ENCODE measurements at places on chromosomes 7 and 10.

DNA sequence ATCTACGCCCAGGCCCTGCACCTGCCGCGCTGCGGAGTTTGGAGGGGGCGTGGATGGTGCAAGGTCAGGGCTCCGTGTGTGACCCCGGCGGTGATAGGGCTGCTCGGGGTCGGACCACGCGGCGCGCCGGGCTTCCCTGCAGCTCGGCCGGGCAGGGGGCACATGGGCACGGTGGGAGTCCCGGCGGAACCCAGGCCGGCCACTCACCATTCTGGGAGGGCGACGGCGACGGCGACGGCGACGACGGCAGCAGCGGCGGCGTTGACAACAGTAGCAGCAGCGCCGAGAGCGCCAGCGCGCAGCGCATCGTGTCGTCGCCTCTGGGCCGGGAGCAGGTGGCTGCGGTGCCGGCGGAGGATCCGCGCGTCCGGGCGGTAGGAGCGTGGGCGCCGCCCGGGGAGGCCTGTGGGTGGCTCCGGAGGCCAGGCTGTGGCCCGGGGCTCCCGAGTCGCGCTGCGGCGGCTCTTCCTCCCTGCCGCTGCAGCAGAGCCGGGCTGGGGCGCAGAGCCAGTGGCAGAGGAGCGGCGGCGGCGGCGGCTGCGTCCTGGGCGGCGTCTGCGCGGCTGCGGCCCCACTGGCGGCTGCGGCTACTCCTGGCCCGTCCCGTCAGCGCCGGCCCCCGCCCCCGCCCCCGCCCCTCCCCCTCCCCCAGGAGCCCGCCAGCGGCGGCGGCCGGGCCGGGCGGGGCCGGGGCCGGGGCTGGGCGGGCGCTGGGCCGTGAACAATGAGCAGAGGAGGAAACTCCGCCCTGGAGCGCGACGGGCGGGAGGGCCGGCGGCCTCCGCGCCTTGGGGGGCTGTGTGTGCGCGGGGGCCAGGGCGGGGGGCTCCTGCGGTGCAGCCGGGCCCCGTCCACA lies at the start of gene PODXL:
PODXL (minus strand) TSS at position 576 of the 856 bp plus-strand sequence; CDS start at position 307, 269 bp downstream.
- DNase-seq, result peak; percentile 59

GRCh38 chr10:13120786-13121499 lies 21.0 kb downstream of the OPTN start:
- DNase-seq, result peak; percentile 56

DNA sequence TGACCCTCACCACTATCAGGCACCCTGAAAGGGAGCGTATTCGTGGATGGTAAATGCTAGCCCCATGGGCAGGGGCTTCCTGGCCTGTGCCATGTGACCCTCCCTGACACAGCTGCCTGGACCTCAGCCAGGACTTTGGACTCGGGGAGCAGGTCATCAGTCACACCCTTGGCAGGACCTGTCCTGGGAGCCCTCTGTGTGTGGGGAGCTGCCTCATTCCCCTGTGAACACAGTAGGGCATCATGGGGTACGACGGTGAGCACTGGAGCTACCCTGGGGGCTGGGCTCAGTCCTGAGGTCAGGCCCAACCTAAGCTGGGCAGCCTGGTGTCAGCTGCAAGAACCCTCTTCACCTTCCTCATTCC lies 129.3 kb upstream of the FAM20C start:
- DNase-seq, result no peak

- no peak for DNase-seq
Measured at GRCh38 chr7:130298544-130299326, 5.8 kb downstream of the CPA4 start.
